AG10803 (cell line): ENCODE measurements at places on chromosomes 5 and 9.

DNA sequence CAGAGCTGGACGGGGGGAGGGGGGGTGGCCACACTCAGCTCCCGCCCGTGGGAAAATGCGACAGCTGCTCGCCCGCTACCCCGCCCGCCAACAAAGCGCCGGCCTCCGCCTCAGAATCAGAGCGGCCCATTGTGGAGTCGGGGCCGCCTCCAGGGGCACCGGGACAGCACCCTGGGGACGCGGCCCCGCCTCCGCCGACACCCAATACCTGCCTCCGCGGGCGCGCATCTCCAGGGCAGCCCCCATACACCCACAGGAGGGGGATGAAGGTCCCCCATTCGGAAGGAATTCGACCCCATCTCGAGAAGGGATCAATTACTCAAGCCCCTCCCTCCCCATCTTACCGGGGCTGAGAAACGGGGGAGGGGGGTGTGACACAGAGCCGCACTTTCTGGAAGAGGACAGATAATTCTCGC, 1.3 kb downstream of the NOTCH1 start:
- no peak for DNase-seq

- DNase-seq = peak; percentile 94
Observed at GRCh38 chr9:116644091-116644688, 42.9 kb upstream of the TRIM32 start.

DNA sequence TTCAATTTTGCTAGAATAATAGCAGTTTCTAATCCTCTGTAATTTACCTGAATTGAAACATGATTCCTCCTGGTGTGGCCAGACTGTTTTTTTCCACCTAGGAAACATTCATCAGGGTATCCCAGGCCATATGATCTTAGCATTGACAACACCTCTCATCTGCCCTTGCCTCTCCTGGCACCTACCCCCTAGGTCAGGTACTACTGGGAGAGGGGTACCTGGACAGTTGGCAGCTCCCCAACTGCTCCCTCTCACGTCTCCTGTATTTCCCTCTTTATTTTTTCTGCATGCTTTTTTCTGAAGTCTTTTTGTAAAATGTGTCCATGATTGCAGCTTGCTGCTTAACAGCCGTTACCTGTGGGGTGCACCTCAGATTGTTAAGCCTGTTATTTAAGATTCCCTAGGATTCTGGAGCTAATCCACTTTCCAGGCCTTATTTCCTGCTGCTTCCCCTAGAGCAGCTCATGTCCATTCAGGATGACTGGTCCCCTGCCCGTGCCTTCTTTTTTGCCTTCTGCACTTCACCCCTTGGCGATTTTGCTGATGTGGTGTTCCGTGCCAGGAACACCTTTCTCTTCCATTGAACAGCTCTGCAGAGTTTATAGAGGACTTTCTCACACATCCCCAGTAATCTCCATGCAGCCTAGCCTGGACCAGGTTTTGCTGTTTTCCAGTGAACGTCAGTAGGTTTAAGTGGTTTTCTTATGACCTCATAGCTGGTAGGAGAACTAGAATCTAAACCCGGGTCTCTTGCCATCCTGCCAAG, 33.6 kb downstream of the SNX30 start:
- DNase-seq = no peak

GRCh38 chr5:126527892-126528291, 67.1 kb downstream of the ALDH7A1 start:
- no peak for DNase-seq

DNA sequence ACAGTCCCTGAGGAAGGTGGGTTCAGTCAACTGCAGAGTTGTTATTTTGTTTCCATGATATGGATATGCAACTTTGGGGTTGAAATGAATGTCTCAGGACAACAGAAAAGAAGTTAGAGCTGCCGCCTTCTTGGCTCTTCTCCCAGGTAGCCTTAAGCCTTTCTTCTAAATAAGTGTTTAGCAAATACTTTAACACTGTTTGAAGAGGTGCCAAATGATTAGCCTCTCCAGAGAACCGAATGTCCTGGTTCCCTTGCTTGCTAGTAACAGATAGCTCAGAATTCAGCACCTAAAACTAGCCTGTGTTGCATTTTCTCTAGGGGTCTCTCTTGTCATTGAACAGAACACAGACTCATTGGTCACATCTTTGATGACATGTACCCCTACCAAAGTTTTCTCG, 127.7 kb upstream of the PIK3R1 start:
- no peak for DNase-seq

DNA sequence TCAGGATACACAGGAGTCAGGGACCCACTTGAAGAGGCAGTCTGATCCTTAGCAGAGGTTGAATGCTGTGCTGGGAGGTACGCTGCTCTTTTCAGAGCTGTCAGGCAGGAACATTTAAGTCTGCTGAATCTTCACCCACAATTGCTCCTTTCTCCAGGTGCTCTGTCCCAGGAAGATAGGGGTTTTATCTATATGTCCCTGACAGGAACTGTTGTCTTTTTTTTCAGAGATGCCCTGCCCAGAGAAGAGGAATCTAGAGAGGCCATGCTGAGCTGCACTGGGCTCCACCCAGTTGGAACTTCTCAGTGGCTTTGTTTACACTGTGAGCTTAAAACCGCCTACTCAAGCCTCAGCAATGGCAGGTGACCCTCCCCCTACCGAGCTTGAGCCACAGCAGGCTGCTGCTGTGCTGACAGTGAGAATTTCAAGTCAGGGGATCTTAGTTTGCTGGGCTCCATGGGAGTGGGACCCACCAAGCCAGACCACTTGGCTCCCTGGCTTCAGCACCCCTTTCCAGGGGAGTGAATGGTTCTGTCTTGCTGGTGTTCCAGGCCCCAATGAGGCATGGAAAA, 169.0 kb downstream of the FBXL17 start:
- DNase-seq = peak; percentile 2

GRCh38 chr5:113299591-113299990, 135.2 kb downstream of the TSSK1B start:
- DNase-seq = no peak

GRCh38 chr9:7976167-7976755, 176.7 kb upstream of the DMAC1 start:
- no peak for DNase-seq

GRCh38 chr9:36632892-36633291, 60.2 kb downstream of the MELK start:
- peak; percentile 47 for DNase-seq

DNA sequence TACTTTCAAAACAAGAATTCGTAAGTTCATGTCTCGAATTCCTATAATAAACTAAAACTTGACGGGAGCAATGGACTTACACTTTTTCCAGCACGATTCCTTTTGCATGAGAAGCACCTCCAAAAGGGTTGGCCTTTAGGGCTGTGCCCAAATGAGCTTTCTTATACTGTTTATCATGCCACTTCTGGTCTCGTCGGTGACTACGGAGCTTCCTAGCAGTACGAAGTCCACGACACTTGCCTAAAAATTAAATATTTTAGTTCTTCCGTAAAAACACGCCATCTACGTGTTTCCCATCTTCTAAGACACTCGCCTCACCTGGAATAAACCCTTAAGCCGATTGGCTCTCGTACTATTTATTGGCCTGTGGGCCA, 554 bp downstream of the RPS23 start:
- peak; percentile 20 for DNase-seq

DNA sequence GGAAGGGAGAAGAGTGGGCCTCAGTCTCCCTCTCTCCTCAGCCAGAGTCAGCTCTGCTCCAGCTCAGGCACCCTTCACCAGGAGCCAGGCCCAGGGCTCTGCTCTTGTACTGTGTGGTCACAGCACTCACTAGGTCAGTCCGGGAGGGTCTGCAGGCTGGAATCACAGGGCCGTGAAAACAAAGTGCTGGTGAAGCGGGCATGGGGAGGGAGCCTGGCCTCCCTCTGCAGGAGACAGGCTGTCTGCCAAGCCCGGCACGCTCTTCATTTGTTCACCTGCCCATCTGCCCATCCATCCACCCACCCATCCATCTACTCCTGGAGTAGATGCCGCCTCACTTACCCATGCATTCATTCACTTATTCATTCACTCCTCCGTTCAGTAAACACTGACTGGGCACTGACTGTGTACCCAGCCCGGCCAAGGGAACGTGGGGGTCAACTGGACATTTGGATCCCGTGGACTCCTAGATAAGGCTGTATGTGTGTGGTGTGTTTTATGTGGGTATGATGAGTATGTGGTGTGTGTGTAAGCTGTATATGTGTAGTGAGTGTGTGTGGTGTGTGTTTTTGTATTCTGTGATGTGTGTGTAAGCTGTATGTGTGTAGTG, 3.6 kb downstream of the SPAAR start:
- no peak for DNase-seq

- no peak for DNase-seq
Observed at GRCh38 chr9:132341177-132341840, 13.5 kb downstream of the SETX start.

GRCh38 chr5:140073296-140073695, 30.2 kb upstream of the NRG2 start:
- peak; percentile 22 for DNase-seq

- DNase-seq = no peak
Observed at GRCh38 chr5:119666542-119666941, 37.2 kb downstream of the FAM170A start.

GRCh38 chr5:131766689-131767088, 30.1 kb downstream of the FNIP1 start:
- no peak for DNase-seq
